ENCODE measurements at places on chromosomes 5 and 9. TPM values are rescaled to one million over a fixed set of nuclear protein-coding genes. Genes with fewer than 3 reads are reported as not detected.

- H3K27me3 ChIP-seq: no peaks in the 10 kb centered on the region
- no peak overlapping the region for H3K27ac ChIP-seq
- DNase-seq: peak; percentile 69
- no peaks in the 10 kb centered on the region for H3K36me3 ChIP-seq
Observed at GRCh38 chr5:170312666-170313065, 15.1 kb upstream of the LCP2 start.

Gene PCDHGB7
- 1.2 TPM for total RNA-seq

Gene RNF183
- total RNA-seq: not detected

Gene AGXT2
- total RNA-seq: not detected

GRCh38 chr9:130891688-130892476, 4.7 kb downstream of the QRFP start:
- H3K27me3 ChIP-seq: no peaks in the 10 kb centered on the region
- no peak for DNase-seq
- H3K36me3 ChIP-seq: peaks cover 59% of the 10 kb centered on the region
- no peak overlapping the region for H3K27ac ChIP-seq
- no peaks in the 10 kb centered on the region for H3K4me1 ChIP-seq

DNA sequence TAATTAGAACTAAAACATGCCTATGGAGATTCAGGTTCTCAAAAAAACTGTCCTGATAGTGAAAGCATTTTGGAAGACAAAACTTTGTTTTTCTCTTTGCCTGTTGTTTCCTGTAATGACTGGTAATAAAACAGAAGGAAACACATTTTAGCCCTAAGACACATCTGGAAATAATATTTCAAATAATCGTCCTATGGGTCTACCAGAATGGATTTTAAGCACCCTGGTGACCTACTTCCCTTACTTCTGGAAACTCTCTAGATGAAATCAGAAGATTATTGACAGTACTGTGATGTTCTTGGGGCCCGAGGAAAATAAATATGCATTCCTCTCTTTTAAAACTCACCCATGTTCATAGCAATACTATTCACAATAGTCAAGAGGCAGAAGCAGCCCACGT, 110.1 kb upstream of the TLE4 start:
- H3K27ac ChIP-seq: no peak overlapping the region
- H3K36me3 ChIP-seq: no peaks in the 10 kb centered on the region
- H3K4me1 ChIP-seq: no peaks in the 10 kb centered on the region
- no peak for DNase-seq
- H3K4me3 ChIP-seq: no peak overlapping the region

Gene STXBP1
- 36.6 TPM for total RNA-seq

GRCh38 chr9:95857124-95857523, 18.4 kb upstream of the ERCC6L2 start:
- peak; percentile 90 for DNase-seq
- peaks cover 4% of the 10 kb centered on the region for H3K36me3 ChIP-seq
- no peaks in the 10 kb centered on the region for H3K27me3 ChIP-seq
- H3K4me3 ChIP-seq: peak overlapping the region; percentile 9
- peaks cover 56% of the 10 kb centered on the region for H3K4me1 ChIP-seq

Data from MCF 10A (cell line).